ENCODE measurements at places on chromosomes 12 and 14.

- no peak for DNase-seq
Measured at GRCh38 chr14:31556191-31556590, 5.0 kb upstream of the NUBPL start.

DNA sequence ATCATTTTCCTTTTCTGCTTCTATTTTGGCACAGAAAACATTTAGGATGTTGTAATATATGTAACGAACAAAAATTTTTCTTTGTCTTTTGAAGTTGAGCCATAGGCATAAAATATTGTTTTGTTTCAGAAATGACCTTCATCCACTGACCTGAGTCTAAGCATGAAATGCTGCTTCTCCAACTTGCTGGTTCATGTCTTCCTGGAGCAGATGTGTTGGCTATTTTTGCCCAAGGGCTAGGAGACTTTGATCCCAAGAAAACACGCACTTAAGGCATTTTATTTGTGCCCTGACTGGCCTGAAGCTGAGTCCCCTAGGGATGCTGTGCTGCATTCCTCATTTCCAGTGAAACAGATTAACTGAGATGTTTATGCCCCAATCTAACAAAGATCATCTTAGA lies 27.2 kb upstream of the ALG10B start:
- no peak for DNase-seq

DNA sequence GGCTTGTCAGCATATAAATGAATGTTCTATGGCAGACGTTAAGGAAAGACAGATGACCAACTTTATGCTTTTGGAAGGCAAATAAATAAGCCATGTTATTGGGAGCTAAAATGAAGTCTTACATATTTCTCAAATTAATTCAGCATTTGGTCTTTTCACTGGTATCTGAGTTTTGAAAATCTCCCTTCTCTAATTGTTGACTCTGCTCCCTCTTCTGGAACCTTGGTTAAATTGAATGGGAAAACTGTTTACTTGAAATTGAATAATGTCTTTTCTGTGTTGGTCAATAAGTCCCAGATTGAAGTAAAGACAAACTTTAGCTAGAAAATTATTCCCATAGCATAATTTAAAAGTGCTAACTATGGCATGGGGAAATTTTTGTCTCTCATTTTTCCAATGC lies 38.7 kb downstream of the LGR5 start:
- no peak for DNase-seq

DNA sequence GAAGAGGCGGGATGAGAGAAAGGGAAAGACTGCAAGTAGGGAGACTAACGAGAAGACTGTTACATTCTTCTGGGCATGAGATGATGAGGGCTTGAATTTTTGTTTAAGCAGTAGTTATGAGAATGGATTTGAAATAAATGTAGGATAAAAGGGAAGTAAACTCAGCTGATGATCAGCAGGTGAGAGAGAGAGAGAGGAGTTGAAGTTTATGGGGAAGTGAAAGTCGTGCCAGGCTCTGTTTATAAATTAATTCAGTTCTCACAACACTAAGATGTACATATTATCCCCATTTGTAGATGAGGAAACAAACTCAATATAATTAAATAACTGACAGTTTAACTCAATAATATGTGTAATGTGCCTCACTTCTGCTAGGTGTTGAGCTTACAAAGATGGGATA lies 170.0 kb upstream of the RMST start:
- DNase-seq: no peak

DNA sequence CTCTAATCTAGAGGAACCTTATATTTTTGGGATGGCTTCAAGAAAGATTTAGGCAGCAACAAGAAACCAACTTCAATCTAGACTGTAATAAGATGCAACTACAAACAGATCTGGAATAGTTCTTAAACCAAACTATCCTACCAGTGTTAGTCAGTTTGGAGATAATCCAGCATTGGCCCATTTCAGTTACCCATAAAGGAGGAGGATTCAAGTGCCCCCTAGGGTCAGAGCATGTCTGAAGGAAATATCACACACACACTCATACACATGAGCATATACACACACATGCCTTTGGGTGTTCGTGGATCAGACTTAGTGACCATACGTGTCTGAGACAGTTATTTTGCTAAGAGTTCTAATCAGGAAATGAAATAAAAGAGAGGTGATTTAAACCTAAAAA lies 261.2 kb downstream of the ADAMTS20 start:
- no peak for DNase-seq

GRCh38 chr12:104568935-104569334 lies 112.2 kb downstream of the CHST11 start:
- no peak for DNase-seq

- DNase-seq: no peak
Measured at GRCh38 chr12:114186241-114187002, 219.5 kb downstream of the TBX5 start.

All from NCI-H446 (cell line).